ENCODE measurements at places on chromosomes 11 and 22.

GRCh38 chr22:47750086-47750485 is 987.6 kb downstream of the TBC1D22A start:
- no peak for DNase-seq

DNA sequence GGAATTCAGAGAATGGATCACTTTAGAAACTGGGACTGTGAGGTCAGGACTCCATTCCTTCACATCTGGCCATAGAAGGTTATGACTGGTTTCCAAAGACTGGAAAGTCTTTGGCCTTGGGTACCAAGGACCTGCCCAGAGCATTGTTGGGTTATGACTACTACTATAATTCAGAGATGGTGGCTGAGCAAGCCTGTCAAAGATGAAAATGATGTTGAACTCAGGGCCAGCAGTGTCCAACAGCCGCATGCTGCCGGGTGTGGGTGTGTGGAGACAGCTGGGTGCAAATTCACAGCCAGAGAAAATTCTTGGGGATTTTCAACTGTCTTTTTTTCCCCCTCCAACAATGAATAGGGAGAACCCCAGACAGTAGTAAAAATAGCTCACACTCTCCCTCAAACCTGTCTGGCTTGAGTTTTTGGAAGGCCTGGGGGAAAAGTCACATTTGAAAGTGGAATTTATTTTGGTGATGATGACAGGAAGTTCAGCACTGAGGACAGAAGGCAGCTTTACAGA is 166.8 kb upstream of the NCAM1 start:
- DNase-seq = no peak

- peak; percentile 65 for DNase-seq
Measured at GRCh38 chr11:14386895-14387480, 28.0 kb upstream of the RRAS2 start.

- DNase-seq = no peak
Measured at GRCh38 chr11:78647986-78648875, 73.6 kb upstream of the NARS2 start.

DNA sequence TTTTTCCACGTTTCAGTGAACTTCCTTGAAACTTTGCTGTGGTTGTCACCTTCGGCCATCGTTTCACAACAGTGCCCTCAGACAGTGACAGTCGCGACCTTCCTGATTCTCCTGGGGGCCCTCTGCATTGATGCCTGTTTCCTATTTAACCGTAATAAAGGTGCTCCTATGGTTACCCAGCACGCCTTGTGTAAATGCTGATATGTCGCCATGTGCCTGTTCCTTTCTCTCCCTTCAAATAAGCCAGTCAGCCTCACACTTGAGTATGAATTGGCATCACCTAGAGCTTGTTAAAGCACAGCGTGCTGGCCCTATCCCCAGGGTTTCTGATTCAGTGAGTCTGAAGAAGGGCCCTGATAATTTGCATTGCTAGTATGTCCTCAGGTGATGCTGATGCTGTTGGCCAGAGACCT is 104.8 kb downstream of the MICAL2 start:
- peak; percentile 19 for DNase-seq

DNA sequence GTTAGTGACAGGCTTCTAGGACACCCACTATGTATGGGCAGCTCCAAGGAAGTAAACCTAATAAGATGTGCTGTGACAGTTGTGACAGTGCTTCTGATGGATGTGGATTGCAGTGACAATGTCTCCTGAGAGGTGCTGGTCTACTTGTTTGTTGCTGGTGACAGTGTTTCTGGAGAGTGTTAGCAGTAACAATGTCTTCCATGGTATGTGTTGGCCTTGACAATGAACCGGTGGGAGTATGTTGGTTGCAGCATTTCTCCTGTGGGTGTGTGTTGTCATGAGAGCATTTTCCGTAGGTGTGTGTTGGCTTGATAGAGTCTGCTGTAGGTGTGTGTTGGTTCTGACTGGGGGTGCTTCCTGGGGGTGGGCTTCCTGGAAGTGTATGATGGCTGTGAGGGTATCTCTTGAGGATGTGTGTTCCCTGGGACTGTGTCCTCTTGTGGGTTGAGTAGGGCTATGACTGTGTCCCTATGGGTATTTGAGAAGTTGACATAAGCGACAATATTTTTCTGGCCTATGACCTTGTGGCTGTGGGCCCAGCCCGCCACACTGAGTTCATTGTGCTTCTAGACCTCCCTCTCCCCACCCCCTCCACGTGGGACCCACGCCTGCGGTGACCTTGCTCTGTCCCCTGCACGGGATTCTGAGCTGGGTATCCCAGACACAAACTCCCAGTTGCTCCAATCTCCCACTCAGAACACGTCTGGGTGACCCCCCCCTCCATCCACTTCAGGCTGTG is 1.2 kb downstream of the DCHS1 start:
- peak; percentile 40 for DNase-seq

DNA sequence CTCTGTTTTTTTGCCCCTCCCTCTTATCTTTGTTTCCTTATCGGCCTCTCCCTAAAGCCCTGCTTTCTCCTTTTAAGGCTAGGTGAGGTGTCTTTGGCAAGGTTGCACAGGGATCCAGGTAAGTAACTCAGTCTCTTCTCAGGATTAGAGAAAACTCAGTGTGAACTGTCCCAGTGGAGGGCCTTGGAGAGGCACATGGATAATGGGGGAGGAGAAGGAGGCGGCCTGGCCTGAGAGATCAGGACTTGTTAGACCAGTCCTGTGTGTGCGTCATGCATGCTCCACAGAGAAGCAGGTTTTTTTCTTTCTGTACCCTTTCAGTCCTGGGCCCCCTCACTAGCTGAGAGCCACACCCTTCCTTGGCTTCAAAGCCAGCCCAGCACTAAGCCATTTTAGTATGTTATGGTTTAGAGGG is 19.9 kb downstream of the CTNND1 start:
- DNase-seq = no peak

DNA sequence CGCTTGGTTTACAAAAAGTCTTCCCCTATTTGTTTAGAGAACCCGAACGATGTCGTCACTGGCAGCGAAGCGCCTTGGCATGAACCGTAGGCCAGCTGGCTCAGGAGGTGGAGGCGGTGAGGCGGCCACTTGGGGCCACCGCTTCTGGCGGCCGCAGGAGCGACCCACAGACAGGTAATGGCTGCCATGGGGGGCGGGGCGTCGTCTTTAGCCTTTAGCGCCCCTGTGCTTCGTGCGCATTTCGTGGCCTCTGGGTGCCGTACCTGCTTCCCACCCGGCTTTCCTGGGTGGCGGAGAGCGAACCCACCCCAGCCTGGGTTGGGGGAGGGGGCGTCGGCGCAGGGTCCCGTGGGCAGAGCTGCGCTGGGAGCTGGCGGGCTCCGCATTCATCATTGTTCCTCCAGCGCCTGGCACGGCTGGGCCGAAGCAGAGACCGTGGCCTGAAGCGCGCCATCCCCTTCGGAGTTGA is 469 bp upstream of the OSBP2 start:
- peak; percentile 92 for DNase-seq

GRCh38 chr11:2250485-2250884 is 19.9 kb downstream of the ASCL2 start:
- DNase-seq = no peak

GRCh38 chr22:18013947-18014346 is 10.4 kb downstream of the MICAL3 start:
- DNase-seq = no peak

GRCh38 chr22:37930270-37930951 is 23.0 kb downstream of the C22orf23 start:
- DNase-seq = no peak

GRCh38 chr11:62400760-62401159 is 18.1 kb upstream of the SCGB1A1 start:
- DNase-seq = no peak

GRCh38 chr22:26847816-26848215 is 190.4 kb downstream of the MIAT start:
- no peak for DNase-seq

DNA sequence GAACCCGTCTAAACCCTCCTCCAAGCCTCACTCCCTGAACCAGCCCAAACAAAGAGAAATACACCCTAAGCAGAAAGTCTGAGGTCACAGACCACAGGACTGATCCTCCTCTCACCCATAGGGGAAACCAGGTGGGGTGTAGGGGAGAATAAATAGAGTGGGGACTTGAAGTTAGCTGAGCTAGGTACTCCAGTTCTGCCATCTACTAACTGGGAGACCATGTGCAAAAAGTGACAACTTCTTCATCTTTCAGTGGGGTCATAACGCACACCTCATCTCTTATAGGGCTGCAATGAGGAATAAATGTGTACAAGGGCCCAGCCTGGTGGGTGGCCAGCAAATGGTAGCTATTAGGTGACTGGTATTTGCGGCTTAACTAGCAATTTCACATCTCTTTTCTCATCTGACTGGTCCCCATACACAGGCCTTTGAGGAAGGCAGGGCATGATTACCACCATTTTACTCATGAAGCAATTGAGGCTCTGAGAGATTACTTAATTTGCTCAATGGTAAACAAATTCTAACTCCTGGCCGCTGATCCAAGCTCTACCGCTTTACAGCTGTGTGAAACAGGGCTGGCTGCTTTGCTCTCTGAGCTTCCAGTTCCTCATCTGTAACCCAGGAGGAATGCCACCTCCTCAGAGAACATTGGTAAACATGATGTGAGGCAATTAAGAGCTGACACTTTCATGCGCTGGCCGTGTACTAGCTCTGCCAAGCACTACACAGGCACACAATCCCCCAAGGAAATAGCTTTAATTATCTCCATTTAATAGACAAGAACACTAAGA is 16.6 kb downstream of the TBC1D10A start:
- DNase-seq = no peak

GRCh38 chr11:116888884-116889549 is 51.6 kb upstream of the APOA1 start:
- DNase-seq = no peak

DNA sequence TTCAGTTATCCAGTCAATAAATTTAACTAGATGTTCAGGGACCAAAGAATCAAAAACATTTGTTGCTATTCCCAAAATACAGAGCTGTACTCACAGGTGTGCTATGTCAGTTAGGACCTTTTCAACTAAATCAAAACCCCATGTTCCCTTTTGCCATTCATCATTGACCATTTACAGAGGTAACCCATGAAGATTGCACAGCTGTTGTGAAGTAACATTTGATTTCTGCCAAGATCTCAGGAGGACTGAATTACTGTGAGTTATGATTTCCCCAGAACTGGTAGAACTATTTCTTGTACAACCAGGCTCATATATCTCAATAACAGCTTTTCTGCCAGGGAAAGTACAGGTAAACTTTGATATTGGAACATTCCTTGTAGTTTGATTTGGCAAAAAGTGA is 131.1 kb upstream of the FIBIN start:
- DNase-seq = no peak

- peak; percentile 40 for DNase-seq
Measured at GRCh38 chr11:94767291-94767690, 865 bp upstream of the AMOTL1 start.

GRCh38 chr11:121810291-121810690 is 305.7 kb downstream of the BLID start:
- no peak for DNase-seq

- no peak for DNase-seq
Measured at GRCh38 chr22:42202669-42203068, 67.8 kb downstream of the TCF20 start.

DNA sequence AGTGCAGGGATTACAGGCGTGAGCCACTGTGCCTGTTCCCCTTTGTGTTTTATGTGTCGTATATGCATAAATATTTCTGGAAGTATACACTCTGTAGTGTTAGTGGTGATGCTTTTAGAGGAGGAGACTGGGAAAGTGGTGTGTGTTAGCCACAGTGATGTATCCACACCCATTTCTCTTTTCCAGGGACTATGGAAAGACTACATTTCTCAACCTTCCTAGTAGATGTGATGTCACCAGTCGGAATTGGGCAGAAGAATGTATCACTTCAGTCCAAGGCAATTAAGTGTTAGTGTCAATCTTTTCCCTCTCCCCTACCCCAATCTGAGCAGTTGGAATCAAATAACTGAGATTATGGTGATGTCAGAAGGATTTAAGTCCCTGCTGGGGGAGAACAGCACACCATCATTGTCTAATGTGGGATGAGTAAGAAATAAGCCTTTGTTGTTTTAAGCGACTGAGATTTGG is 5.8 kb upstream of the ATG16L2 start:
- DNase-seq = no peak

DNA sequence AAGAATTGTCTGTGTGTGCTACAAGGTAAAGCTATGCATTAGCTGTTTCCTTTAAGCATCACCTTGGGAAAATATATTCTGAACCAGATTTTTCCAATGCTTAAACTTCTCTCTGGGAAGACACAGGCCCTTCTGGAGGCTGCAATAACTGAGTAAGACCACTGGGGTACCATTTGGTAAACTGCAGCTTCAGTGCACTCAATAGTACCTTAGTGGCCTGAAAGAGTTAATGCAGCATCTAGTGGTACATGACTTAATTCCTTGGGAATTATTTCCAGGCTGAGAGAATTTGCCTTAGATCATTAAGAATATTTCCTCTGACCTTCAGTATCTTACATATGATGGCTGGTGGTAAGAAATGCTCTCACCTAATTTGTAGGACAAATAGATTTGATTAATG is 727.4 kb downstream of the DLG2 start:
- DNase-seq = no peak

Data from retina (tissue), 1 donor.